CD4-positive, alpha-beta T cell treated with Interleukin-17A for 4 hours (primary cell): ENCODE measurements at places on chromosomes 4 and X.

DNA sequence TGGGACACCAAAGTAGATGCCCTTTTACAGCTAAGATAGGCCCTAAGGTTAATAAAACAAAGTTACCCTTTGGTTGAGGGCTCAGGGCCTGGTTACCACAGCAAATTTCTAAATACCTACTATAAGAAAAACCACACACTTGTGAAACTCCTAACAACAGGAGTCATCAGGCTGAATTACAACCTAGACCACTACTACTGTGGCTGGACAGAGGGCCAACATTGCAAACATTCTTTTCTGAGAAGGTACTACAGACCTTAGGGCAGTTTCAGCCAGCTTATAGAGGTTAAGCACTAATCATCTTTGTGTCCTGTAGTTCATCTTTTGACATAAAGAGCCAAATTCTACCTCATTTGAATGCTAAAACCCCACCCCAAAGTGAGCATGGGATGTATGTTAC is 504.0 kb downstream of the RAPGEF2 start:
- DNase-seq = no peak

DNA sequence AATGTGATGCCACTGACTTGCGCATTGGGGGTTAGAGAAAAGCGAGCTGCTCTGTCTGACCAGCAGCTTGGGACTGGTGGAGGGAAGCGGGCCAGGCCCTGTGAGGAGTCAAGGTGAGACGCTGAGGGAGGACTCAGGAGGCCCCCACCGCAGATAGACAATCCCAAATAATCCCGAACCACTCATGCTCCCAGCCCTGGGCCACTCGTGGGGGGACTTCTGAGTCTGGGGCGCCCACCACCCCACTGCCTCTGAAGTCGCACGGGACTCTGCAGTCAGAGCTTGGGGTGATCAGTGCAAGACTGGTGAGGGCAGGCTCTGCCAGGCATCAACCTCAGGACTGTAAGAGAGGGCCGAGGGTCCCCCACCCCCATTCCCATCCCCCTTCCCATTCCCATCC is 6.9 kb downstream of the MAGEA4 start:
- no peak for DNase-seq

DNA sequence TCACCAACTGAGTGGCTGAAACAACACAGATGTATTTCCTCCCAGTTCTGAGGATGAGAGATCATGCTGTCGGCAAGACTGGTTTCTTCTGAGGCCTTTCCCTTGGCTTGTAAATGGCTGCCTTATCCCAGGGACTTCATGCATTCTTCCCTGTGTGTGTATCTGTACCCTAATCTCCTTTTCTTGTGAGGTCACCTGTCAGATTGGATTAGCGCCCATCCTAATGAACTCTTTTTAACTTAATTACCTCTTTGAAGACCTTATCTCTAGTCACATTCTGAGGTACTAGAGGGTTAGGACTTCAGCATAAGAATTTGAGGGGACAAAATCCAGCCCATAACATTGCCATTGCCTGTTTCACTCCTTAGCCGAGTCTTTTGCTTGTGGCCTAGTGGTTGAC is 59.5 kb upstream of the TMEM150C start:
- DNase-seq = no peak

GRCh38 chr4:41207291-41207831 is 7.0 kb downstream of the APBB2 start:
- no peak for DNase-seq

DNA sequence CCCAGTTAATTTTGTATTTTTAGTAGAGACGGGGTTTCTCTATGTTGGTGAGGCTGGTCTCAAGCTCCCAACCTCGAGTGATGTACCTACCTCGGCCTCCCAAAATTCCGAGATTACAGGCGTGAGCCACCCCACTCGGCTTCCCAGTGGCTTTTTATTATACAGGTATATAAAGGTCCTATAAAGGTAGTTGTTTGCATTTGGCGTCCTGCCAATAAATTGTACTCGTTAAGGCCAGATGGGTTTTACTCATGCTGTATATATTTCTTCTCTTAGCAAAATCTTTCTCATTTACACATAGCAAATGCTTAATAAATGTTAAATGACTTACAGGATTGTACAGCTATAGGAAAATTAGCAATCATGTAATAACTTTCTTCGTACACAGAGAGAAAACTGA is 6.9 kb downstream of the SHROOM3 start:
- no peak for DNase-seq

DNA sequence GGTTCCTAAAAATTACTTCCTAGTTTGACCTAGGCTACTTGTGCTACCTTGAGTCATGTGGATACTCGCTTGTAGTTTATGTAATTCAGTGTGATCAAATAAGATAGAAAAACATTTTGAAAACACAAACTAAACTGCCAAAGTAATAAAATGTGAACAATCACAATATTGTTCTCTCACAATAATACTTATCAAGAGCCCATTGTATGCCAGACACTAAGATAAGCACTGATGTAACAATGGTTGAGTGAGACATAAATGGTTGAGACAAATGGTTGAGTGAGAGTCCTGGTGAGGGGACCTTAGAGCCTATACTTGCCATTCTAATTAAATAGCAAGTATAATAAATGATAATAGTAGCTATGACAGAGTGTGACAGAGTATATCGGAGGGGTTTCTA is 41.7 kb downstream of the RFC1 start:
- no peak for DNase-seq

DNA sequence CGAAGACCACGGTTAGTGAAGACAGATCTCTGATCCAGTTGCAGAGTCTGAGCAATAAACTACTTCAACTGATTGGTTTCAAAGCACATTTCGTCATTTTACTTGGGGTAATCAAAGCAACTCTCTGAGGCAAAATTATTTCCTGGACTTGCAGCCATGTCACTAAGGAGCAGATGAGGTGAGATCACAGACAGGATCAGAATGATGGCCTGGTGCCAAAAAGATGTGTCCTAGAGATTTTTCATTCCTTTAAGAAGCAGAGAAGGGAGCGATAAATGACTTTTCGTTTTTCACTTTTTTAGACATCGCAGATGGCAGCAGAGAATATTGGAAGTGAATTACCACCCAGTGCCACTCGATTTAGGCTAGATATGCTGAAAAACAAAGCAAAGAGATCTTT is 83.9 kb downstream of the PTTG2 start:
- DNase-seq = no peak

- no peak for DNase-seq
Measured at GRCh38 chr4:73701116-73701515, 39.3 kb upstream of the CXCL8 start.

GRCh38 chr4:168071304-168071703 is 21.0 kb upstream of the ANXA10 start:
- DNase-seq = no peak
